ENCODE measurements at places on chromosomes 2 and 18.
A peak's percentile ranks its signal among the peaks of the same experiment; 100 is the strongest.

DNA sequence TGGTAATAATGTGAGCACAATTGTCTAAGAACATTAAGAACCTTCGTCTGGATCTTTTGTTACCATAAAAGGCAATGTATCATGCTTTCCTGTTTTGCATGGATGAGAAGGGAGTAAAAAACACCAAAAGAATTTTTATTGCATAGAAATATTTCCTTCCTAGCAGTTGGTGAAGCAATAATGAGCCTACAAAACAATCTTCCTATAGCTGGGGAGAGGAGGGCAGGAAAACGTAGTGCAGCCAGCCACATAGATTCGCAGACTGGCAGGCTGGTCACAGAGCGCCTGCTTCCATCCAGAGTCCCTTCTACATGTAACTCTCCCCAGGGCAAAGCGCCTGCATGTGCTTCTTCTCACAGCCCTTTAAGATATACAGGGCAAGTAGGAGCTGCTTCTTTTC, 190.4 kb downstream of the BABAM2 start:
- no peak for DNase-seq

DNA sequence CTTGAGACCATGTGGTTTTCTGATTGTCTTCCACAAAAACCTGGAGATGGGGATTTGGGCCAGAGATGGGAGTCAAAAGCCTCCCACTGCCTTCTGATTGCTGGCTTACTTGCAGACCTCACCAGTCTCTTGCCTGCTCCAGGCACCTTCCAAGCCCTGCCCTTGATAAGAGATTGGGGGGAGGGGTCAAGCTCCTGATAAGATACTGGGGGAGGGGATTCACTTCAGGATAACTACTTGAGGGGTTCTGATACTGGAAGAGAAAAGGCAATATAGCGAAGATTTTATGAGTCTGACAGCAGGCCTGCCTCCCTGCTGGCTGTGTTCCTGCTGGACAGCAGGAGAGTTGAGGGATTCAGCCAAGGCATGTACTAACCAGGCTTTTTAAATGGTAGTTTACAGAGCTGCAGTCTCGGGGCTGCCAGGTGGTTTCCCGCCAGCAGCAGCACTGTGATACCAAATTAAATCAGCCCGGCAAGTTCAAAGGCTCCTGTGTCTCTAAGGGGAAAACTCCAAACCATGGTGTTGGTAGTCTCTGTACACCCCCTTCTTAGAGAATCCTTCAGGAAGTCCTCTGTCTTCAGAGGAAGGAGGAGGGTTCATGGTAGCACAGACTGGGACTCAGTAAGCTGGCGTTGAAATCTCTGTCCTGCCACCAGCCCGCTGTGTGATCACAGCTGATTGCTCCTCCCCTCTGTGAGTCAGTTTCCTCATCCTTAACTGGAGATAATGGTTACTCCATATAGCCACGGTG, 58.3 kb downstream of the FBXO36 start:
- no peak for DNase-seq

- DNase-seq, result no peak
These were observed 111.8 kb upstream of the ASB18 start for GRCh38 chr2:236375973-236376476.

- no peak for DNase-seq
These were observed 33.2 kb downstream of the GPATCH11 start for GRCh38 chr2:37117566-37117965.

DNA sequence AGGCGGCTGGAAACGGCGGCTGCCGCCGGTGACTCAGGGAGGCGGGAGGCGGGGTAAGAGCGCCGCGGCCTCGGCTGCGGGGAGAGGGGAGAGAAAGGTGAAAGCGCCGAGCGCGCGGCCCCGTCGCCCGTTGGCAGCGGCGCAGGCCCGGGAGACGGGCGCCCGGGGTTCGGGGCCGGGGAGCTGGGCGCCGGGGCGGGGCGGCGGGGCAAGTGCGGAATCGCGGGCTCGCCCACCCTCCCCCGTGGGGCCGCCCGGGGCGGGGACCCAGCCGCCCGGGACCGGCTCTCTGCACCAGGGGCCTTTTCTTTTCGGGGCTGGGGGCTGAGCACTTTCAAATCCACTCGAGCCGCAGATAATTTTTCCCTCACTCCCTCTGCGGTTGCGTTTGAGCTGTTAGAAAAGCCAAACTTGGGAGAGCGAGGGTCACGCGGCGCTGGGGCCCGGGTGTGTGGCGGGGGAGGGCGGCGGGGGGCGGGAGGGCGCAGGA, 266 bp downstream of the KDM3A start:
- DNase-seq, result peak; percentile 10

GRCh38 chr18:71707985-71708500, 836.1 kb downstream of the CBLN2 start:
- DNase-seq, result no peak

- no peak for DNase-seq
These were observed 815 bp downstream of the CNDP1 start for GRCh38 chr18:74534981-74535649.

DNA sequence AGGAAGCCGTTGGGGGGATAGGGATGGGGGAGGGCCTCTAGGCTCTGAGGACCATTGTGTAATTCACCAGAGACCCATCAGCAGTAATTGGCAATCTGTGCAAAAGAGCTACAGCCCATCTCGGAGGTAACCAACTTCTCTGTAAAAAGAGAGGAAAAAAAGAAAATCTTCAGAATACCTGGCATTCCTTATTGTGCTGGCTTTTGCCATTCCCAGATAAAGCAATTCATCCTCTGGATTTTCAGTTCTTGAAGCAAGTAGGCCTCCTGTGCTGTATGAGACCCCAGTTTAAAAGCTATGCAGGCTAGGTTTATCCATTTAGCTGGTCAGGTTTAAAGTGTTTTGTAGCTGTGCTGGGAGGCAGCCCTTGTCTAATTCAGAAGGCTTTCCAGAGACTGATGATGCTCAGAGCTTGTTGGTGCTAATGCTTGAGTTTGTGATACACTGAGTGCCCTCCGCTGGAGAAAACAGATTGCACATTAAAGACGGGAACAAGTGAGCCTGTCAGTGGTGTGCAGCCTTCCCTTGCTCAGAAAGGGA, at the start of gene LRRTM4:
Gene LRRTM4, minus strand, starts transcription at position 446 of the 540 bp plus-strand sequence.
- DNase-seq, result no peak
